Dermis microvascular lymphatic vessel endothelial cell (primary cell): ENCODE measurements at places on chromosomes 1 and 21.

DNA sequence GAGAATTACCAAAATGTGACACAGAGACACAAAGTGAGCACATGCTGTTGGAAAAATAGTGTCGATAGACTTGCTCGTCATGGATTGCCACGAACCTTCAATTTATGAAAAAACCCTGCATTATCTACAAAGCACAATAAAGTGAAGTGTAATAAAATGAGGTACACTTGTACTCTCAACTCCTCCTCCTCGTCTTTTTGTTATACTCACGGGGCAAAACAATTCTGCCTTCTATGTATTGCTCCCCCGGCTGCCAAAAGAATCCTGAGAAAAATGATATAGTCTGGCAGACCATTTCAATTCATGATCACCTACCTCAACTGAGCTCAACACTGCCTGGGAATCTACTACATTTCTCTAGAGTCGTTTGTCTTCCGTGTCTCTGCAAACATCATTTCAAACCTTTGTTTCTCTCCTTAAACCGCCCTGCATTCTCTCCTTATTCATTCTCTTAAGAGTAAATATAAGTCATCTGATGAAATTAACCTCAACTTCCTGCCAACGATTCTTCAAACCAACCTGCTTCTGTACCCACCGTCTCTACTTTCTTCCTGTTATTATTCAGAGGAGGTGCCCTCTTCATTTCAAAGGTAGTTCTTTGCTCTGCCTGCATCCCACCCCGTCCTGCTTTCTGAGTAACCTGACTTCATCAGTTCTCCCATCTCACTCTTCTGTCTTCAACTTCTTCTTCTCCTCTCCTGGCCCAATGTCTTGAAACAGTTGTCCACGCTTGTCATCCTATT, 12.9 kb upstream of the IL19 start:
- DNase-seq, result no peak

- DNase-seq, result no peak
Measured at GRCh38 chr1:184443624-184444023, 56.8 kb downstream of the C1orf21 start.

DNA sequence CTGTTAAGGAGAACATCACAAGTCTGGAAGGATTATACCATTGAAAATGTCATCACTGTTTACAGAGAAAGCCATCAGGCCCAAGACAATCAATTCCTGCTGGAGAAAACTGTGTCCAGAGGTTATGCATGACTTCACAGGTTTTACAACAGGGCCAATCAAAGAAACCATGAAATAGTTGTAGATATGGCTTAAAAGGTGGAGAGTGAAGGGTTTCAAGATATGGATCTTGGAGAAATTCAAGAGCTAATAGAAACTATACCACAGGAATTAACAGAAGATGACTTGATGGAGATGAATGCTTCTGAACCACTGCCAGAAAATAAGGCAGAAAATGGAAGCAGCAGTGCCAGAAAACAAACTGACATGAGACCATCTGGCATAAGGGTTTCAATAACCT, 30.2 kb downstream of the USP1 start:
- no peak for DNase-seq

DNA sequence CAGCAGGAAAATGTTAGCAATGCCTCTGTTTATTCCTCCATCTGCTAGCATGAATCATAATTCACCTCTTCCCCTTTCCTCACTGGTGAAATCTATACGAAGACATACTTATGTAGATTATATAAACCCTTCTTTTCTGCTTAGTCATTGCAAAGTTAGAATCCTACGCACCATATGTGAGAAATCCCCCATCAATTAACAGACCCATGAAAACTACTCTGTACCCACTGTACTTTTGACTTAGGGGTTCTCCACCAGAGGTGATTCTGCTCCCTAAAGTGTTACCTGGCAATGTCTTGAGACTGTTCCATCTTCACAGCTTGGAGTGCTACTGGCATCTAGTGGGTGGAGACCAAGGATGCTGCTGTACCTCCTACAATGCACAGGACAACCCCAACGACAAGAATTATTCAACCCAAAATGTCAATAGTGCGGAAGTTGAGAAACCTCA, 49.6 kb upstream of the KCTD3 start:
- no peak for DNase-seq

DNA sequence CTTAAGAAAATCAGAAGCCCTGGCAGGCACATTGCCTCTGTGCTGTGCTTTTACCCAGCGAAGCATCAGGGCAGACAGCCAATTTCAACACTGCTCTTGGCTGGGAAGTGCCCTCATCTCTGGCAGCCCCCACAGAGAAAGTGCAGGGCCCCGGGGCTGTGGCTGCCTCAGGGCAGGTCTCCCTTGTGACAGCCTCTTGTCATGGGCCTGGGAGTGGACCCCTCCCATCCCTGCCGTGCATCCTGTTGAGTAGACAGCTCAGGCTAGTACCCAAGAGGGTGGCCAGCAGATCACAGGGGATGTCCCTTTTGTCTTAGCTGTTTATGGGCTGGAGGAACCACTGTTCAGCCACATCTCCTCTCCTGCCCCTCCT, 23.3 kb downstream of the TTC34 start:
- no peak for DNase-seq
